ENCODE measurements at places on chromosomes 12 and 14. TPM values are rescaled to one million over a fixed set of nuclear protein-coding genes. Genes with fewer than 3 reads are reported as not detected.

DNA sequence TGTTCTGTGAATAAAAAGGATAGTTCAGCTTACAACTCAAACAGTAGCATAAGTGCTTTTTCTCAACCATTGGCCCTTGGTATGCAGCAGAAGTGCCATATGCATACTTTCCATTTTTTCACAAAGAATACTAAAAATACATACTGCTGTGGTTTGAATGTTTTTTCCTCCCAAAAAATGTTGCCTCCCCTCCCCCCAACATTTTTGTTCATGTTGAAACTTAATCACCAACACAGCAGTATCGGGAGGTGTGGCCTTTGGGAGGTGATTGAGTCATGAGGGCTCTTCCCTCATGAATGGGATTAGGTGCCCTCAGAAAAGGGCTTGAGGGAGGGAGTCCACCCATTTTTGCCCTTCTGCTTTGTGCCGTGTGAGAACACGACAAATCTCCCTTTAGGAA, 198.6 kb downstream of the ESR2 start:
- no peak overlapping the region for H3K4me3 ChIP-seq
- no peak overlapping the region for H3K27ac ChIP-seq
- H3K27me3 ChIP-seq = no peaks in the 10 kb centered on the region
- DNase-seq = no peak
- H3K4me1 ChIP-seq = no peaks in the 10 kb centered on the region

DNA sequence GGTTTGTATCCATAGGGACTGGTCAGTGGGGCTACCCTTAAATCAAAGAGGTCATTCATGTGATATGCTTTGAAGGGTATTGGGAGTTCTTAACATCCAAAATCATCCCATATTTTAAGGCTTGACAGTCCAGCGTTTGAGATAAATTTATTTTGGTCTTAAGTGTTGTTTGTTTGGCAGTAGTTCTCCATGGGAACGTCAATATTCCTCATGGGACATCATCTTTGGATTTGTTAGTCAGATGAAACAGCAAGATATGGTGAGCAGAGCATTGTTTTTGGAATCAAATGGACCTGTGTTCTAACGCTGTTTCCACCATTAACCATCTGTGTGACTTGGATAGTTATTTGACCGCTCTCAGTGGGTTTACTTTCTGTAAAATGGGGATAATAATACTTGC, 45.9 kb upstream of the GSG1 start:
- no peaks in the 10 kb centered on the region for H3K4me1 ChIP-seq
- no peak for DNase-seq
- H3K4me3 ChIP-seq = no peak overlapping the region
- H3K27ac ChIP-seq = no peak overlapping the region

The RHEBL1 gene
- 7.0 TPM for total RNA-seq

The PRH2 gene
- not detected for total RNA-seq

The INHBC gene
- total RNA-seq = not detected

All from H1 (cell line).